ENCODE measurements at places on chromosomes 16 and 17.

GRCh38 chr17:75109046-75109406 is 743 bp upstream of the ARMC7 start:
- DNase-seq, result peak; percentile 60

DNA sequence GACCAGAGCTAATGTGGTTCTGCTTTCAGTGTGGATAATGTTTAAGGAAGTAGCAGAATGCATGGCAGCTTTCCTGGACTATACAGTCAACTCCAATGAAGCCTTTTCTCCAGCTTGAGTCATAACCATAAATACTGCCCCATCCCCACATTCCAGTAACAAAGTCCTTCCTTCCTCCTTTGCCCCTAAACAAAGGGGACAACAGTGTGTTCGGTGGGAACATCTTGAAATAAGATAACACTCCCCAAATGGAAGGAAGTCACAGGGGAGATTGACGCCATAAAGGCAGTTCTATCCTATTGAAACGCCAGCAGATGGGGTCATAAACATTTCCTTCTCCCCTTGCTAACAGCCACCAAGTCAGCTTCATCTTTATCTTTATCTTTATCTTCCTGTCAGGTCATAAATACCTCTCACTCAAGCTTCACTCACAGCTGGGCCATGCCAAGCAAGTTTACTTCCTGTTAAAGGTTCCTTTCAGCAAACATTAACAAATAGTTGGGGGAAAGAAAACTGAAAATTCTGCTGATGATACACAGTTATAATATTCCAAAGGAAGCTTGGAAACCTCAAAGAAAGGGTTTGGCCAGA is 136.7 kb downstream of the SNX11 start:
- peak; percentile 33 for DNase-seq

GRCh38 chr16:27326738-27327585 is 13.2 kb downstream of the IL4R start:
- peak; percentile 85 for DNase-seq

DNA sequence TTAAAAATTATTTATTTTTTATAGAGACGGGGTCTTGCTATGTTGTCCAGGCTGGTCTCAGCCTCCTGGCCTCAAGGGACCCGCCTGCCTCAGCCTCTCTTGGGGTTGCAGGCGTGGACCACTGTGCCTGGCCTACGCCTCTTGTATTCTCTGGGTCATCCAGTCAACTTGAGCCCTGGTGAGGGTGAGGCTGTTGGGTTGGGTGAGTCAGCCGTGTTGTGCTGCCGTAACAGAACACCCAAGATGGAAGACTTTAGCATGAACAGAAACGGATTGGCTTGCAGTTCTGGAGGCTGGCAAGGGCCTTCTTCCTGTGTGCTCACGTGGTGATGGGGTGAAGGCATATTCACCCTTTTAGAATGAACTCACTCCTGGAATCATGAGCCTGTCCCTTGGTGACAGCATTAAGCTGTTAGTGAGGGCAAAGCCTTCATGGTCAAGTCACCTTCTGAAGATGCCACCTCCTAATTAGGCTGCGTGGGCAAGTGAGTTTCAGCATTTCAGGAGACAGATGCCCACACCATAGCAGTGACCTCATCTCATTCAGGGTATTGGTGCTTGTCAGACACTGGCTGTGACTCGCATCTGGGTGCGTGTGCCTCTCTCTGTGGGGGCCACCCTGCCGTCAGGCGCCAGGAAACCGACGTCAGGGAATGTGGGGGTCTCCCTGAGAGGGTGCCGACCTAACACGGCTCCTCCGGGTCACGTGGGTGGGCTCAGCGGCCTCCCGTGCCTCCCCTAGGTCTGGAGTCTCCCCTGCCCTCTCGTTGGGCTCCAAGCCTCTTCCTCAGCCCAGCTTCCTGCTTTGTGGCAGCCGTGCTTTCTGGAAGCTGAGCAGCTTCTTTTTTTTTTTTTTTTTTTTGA is 49.8 kb downstream of the WDR45B start:
- DNase-seq, result no peak

GRCh38 chr16:49809561-49809960 is 46.4 kb downstream of the ZNF423 start:
- DNase-seq, result no peak

GRCh38 chr17:11485336-11486100 is 112.8 kb upstream of the DNAH9 start:
- no peak for DNase-seq

DNA sequence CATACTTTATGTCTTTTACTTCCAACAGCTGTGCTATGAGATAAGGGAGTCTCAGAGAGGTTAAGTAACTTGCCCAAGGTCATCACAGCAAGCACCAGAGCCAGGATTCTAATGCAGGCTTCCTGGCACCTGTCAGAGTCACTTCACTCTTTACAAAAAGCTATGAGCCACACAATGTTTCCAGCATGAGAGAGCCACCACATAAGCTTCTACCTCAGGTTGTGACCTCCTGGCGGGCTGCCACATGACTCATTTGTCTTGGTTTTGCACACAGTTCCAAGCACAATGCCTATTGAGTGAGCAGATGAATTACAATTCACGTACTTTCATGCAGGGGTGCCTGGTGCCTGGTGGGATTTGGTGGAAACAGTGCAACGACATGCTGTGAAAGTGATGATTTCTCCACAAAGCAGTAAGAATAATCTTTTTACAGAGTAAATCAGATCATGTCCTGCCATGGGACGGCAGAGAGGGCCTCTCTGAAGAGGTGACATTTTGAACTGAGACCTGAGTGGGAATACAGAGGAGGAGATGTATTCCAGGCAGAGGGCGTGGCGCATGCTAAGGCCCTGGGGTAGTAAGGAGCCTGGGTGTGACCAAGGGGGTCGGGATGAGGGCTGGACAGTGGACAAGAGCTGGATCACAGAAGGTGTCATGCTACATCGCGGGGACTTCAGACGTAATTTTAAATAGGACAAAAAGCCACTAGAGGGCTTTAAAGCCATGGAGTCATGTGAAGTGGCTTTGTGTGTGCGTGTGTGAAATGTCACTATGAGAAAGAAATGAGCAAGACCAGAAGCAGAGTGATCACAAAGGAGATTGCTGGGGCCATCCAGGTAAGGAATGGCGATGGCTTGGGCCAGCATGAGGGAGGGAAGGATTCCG is 53.4 kb downstream of the CACNG3 start:
- peak; percentile 40 for DNase-seq

- DNase-seq, result no peak
Measured at GRCh38 chr17:36705283-36705795, 104.0 kb downstream of the MRM1 start.

- peak; percentile 42 for DNase-seq
Measured at GRCh38 chr17:67759355-67760171, 41.8 kb downstream of the NOL11 start.

GRCh38 chr16:2611499-2611862 is 70.8 kb upstream of the KCTD5 start:
- no peak for DNase-seq

GRCh38 chr17:9644910-9645751 is at the start of gene USP43:
Gene USP43, plus strand, starts transcription at chr17:9645517. Its CDS starts 116 bp downstream, at chr17:9645633.
- peak; percentile 69 for DNase-seq

DNA sequence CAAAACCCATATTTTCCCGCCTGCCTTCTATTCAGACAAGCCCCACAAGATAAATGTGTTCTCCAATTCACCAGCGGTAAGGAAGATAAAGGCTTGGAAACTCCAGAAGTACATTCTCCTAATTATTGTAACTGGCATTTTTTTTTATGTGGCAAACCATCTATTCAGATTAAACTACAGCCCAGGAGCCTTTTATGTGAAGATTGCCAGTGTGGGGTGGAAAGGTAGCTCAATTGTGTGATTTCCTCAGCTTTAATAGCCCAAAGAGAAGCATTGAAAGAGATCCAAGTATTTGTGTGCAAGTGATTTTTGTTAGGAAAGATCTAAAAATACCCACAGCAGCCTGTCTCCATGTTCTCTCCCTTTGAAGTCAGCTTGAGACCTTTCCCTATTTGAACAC is 451.4 kb upstream of the CCL2 start:
- peak; percentile 33 for DNase-seq

DNA sequence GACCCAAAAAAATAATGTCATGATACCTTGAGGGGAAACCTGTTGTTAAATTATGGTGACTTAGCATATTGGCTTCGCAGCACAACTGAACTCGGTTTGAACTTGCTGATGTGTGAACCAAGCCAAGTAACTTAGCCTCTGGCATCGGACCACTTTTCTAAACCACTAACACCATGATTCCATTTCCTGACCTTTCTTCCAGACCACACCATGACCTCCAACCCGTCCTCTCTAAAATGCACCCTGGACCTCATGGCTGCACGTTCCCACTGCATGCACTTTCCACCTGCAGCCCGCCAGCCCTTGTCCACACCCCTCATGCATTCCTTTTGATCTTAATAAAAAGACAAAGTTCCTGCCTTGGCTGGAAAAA is 29.3 kb downstream of the DYNLRB2 start:
- peak; percentile 15 for DNase-seq

GRCh38 chr17:68377771-68378267 is 79.5 kb downstream of the WIPI1 start:
- DNase-seq, result no peak

GRCh38 chr16:68385371-68385770 is 62.9 kb downstream of the SMPD3 start:
- DNase-seq, result peak; percentile 28

GRCh38 chr16:5460701-5461100 is 363.1 kb upstream of the EEF2KMT start:
- DNase-seq, result no peak

- DNase-seq, result no peak
Measured at GRCh38 chr16:56748191-56748590, 18.3 kb downstream of the NUP93 start.

GRCh38 chr17:17626840-17627239 is 35.3 kb upstream of the PEMT start:
- DNase-seq, result no peak

DNA sequence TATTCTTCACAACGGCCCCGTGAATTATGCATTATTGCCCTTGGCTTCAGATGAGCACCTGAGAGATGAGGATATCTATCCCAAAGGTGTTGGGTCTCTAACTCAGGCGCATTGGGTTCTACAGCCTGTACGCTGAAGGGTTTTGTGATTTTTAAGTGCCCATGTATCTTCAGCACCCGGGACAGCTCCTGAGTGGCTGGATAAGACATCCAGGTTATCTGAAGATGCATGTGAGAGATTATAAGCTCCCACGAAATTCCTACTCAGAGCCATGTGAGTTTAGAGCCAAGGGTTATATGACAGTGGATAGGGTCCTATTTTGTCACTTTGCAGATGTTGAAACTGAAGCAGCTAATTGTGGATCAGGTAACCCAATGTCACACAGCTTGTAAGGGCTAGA is 612.3 kb upstream of the EEF2KMT start:
- peak; percentile 36 for DNase-seq

DNA sequence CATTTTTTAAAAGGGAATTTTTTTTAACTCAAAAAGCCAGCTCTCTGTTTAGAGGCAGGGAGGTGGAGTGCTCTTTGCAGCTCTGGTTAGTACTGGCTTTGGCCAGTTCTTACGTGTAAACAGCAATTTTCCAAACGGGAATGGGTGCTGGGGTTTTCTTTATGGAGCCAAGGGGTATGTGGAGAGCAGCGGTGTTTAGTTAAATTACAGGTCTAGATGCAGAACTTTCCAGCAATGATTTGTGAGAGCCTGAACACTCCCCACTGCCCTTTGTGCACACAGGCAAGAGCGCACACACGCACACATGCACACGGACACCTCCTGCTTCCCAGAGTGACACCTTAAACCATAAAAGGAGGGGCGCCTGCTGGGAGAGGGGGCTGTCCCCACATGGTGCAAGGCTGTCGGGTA is 140.2 kb downstream of the MSI2 start:
- no peak for DNase-seq

- no peak for DNase-seq
Measured at GRCh38 chr16:86549076-86549892, 5.8 kb downstream of the MTHFSD start.

DNA sequence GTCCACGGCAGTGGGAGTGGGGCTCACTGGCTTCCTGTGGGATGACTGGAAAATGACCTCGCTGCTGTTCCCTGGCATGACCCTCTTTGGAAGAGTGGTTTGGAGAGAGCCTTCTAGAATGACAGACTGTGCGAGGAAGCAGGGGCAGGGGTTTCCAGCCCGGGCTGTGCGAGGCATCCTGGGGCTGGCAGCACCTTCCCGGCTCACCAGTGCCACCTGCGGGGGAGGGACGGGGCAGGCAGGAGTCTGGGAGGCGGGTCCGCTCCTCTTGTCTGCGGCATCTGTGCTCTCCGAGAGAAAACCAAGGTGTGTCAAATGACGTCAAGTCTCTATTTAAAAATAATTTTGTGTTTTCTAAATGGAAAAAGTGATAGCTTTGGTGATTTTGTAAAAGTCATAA is 7.8 kb upstream of the RNF213 start:
- DNase-seq, result peak; percentile 86

DNA sequence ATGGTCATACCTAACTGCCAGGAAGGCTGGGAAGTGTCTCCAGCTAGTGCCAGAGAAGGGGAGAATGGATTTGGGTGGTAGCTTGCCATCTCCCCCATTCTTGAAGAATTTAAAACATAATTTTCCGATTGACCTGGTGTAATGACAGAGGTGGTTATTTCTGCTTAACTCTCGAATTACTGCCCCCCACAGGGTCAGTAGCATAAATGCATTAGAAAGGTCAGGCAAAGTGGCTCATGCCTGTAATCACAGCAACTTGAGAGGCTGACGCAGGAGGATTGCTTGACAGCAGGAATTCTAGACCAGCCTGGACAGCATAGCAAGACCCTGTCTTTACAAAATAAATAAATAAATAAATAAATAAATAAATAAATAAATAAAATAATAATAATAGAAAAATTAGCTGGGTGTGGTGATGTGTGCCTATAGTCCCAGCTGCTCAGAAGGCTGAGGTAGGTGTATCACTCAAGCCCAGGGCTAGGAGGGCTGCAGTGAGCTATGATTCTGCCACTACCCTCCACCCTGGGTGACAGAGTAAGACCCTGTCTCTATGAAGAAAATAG is 27.5 kb downstream of the TMC7 start:
- no peak for DNase-seq

DNA sequence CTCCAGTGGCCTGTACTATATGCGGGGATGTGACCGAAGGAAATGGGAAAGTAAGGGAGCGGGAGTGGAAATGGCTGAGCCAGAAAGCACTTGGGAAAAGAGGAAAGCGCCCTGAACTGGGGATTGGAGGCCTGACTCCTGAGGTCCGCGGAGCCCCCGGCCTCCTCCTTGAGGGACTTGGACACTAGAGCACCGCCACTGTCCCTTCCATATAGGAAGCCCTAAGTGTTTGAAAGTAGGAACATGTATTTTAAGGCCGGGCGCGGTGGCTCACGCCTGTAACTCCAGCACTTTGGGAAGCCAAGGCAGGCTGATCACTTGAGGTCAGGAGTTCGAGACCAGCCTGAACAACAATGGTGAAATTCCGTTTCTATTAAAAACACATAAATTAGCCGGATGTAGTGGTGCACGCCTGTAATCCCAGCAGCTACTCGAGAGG is 530 bp upstream of the ZDHHC7 start:
- no peak for DNase-seq

GRCh38 chr17:4587803-4588202 is 3.5 kb downstream of the SMTNL2 start:
- peak; percentile 64 for DNase-seq

All from hematopoietic multipotent progenitor cell treated with erythropoietin and hydrocortisone succinate and interleukin-3 and kit ligand, for 4 days (in vitro differentiated cells).